ENCODE measurements at places on chromosomes 13 and 19.
A peak's percentile ranks its signal among the peaks of the same experiment; 100 is the strongest.

- no peak for DNase-seq
These were observed 66.1 kb downstream of the LHFPL6 start for GRCh38 chr13:39536906-39537305.

GRCh38 chr19:40314656-40315055, 29.5 kb upstream of the AKT2 start:
- DNase-seq, result no peak

GRCh38 chr13:114143806-114144605, 11.6 kb upstream of the RASA3 start:
- DNase-seq, result no peak

- DNase-seq, result no peak
These were observed 452.3 kb downstream of the IRS2 start for GRCh38 chr13:109333893-109334651.

- DNase-seq, result no peak
These were observed 16.5 kb upstream of the SPACA6 start for GRCh38 chr19:51676566-51677083.

DNA sequence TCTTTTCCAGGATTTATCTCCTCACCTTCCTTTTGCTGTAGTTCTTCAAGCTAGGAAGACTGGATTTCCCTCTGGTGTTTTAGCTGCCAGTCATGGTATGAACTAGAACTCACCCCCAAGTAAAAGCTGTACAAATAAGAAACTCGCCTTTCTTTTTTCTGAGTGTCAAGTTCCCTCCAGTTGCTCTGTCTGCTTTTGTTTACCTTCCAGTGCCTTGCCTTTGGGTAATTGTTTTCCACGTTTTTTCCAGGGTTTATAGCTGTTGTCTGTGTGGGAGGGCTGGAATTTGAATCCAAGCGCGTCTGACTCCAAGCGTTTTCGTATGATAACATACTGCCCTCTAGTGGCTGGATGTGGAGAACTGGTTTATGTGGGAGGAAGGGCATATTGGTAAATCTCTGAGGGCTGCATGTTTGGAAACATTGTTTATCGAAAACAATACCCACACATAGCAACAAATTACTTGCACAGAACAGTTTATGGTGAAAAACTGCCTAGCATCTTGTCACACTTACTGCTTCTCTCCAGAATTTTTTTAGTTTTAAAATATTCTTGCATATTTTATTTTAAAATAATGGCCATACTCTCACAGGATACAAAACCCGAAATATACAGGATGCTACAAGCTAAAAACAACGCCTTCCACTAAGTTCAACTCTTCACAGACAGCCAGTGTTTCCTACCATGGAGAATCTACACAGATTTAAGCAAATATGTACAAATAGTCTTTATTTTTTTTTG, 19.2 kb downstream of the RCN3 start:
- no peak for DNase-seq

DNA sequence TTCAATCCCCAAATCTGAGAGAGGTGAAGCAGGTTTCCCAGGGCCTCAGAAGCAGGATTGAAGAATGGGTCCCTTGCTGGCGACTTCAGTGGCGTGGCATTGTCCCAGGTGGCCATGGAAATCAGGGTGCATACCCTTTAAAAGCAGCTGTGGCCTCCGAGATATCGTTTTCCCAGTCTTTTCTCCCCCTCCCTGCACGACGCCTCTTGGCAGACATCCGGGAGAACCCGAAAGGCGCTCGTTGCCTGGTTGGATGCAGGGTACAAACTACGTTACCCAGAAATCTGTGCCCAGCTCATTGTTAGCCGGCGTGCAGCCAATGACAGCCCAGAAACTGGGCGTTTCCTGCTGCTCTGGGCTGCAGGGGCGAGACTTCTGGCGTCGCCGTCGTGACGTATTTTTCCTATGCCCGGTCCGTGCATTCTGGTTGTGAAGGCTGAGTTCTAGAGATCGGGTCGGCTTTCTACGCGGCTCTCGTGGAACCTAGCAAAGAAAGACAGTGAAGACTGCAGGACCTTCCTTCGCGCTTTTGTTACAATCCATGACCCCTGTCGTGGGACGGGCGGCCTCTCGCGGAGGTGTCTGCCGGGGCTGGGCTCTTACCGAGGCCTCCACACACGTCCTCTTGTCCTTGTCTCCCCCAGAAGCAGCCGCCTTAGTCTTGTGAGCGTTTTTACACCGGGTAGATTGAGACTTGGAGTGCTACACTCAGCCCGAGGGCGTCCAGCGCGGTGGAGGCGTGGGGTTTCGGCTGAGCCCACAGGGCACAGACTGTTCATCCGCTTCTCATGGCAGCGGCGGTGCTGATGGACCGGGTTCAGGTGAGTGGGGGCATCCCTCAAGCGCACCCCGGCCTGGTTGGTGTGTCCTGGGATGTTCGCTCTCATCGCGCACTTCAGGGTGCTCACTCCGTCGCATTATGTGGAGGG, at the start of gene ZNF304:
Gene ZNF304 (plus strand): TSS at position 395 of the 929 bp plus-strand sequence. CDS start 394 bp downstream, at position 789.
- DNase-seq, result peak; percentile 64

GRCh38 chr13:27953676-27954405, 15.3 kb downstream of the CDX2 start:
- peak; percentile 30 for DNase-seq

All from stimulated activated CD8-positive, alpha-beta memory T cell treated with anti-CD3 and anti-CD28 coated beads, Interleukin-7, amount 100 ng/mL, for 1 hour (primary cell).